ENCODE measurements at places on chromosomes 3 and 15.

- DNase-seq, result no peak
These were observed 550.4 kb upstream of the CCDC54 start for GRCh38 chr3:106826791-106827311.

DNA sequence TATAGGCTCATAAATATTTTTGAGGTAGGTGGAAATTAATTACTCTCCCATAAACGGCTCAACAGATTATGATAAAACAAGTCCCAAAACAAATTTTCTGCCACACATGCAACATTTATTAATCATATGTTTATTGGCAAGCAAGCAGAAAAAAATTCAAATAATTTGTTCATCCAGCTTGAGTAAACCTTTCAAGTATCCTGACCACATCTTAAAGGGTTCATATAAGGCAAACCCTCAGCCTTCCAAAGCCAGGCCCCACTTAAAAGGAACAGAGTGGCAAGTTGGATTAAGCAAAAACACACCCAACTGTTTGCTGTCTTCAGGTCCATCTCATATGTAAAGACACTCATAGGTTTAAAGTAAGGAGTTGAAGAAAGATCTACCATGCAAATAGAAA is 1042.3 kb downstream of the DIPK2A start:
- DNase-seq, result no peak

GRCh38 chr3:46281551-46281950 is 39.3 kb downstream of the CCR3 start:
- DNase-seq, result no peak

DNA sequence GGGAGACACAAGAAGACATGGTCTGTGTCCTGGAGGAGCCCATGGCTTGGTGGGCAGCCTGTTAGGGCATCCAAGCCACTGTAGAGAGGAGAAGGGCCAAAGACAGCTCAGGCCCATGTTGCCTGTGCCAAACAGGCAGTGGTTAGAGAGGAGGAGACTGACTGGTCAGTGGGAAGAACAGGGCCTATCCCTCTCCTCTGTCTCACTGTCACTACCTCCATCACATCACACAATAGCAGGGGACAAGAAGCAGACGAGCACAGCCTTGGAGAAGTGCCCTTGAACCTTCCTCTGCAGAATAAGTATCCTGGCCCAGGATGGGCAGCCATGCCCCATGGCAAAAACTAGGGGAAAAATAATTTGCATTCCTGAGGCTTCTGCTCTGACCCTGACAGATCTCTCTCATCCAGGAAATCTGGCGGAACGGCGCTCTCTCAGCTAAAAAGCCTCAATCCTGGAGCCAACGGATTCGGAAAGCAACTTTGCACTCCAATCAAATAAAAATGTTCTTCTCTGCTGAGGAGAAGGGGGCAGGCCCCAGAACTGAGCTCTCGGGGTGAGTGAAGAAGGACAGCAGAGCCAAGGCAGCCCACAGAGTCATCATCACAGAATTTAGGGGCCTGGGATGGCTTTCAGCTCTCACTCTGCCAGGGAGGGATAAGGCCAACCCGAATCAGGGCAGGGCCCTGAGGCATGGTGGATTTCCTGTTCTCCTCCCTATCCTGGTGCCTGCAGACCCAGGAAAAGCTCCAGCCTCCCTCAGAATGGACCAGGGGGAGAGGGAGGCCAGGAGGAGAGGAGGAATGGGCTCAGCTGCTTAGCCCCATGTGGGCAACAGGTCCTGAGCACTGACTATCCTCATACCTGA is 1.6 kb downstream of the SHF start:
- no peak for DNase-seq

- DNase-seq, result no peak
These were observed 297.9 kb downstream of the EDEM1 start for GRCh38 chr3:5485427-5485826.

DNA sequence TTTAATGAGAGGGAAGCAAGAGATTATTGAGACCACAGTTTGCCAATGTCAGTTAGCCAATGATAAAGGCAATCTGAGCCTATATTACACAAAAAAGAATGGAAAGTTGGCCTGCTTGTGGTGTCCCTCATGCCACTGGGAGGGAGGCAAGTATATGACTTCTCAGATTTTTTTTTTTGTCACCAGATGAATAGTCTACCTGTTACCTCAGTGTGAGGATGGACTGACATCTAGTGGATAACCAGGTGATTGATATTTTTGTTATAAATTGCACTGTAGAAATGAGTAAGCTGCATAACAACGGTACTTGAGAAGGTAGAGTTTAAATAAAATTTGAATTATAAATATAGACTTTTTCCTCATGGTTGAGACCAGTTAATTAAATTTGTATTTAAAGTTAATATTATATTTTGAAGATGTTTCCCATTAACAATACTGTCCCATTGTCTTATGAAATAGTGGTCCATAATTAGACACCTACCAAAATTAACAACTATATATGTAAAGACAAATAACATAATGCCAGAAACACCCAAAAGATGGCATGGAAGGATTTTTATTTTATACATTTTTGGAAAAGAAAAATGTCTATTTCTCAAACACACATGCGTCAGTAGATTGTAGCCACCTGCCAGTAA is 237.8 kb upstream of the GADL1 start:
- DNase-seq, result no peak

GRCh38 chr3:13045241-13045903 is 27.9 kb downstream of the IQSEC1 start:
- no peak for DNase-seq
